B cell (primary cell): ENCODE measurements at places on chromosomes 6 and 20.

DNA sequence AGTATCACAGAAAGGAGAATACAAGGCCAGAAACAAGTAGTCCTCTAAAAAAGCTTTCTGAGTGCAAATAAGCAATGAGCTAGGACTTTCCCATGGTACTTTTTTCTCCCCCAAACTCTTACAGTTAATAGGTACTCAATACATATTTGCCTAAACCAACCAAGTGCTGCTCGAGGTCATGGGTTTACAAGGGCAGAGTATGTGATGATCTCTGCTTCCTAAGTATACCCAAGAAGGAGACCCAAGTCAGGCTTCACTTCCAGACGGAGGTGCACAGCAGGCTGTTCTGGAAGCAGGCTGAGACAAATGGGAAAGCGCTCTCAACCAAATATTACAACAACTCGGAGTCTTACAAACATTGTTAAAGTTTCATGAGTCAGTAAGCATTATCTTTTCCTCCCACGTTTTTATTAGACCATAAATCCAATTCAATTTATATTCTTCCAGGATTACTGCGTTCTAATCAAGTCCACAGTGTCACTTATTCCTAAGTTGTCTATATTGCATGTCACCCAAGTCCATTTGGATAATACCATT, 8.1 kb downstream of the FYN start:
- no peak for DNase-seq

DNA sequence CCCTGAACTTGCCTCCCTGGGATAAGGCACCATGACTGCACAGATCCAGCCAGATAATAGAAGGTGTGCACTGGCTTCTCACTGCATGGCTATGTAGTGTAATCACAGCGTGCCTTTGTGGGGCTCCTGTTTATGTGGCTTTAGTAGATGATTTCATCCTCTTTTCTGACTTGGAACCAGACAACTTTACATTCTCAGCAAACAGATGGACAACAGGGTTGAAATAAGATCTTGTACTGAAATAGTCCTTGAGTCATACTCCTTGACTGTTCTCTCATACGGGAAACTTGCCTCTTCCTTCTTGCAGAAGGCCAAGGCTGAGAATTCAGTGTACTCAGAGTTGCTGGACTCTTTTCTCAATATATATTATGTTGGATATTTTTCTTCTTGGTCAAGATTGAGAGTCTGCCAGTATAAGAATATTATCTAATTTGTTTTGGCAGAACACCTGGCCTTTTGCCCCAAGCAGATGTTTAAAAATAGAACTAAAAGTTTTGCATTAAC, 25.0 kb upstream of the RNF144B start:
- no peak for DNase-seq

DNA sequence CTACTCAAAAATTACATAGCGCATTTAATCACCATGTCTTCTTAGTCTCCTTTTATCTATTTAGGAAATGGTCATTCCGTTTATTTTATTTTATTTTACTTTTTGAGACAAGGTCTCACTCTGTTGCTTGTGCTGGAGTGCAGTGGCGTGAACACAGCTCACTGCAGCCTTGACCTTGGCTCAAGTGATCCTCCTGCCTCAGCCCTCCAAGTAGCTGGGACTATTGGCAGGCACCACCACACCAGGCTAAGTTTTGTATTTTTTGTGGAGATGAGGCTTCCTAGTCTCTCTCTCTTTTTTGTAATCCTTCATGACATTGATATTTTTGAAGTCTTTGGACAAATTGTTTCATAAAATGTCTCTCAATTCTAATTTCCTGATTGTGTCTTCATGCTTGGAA, 4.7 kb upstream of the MYLK4 start:
- no peak for DNase-seq

GRCh38 chr6:3801960-3802359, 47.2 kb upstream of the FAM50B start:
- DNase-seq = no peak

- DNase-seq = no peak
These were observed 1.3 kb downstream of the C20orf203 start for GRCh38 chr20:32672394-32672981.

GRCh38 chr6:76162811-76163210, 90.3 kb upstream of the IMPG1 start:
- DNase-seq = no peak

- no peak for DNase-seq
These were observed 9.3 kb upstream of the LAMA5 start for GRCh38 chr20:62376112-62377063.

DNA sequence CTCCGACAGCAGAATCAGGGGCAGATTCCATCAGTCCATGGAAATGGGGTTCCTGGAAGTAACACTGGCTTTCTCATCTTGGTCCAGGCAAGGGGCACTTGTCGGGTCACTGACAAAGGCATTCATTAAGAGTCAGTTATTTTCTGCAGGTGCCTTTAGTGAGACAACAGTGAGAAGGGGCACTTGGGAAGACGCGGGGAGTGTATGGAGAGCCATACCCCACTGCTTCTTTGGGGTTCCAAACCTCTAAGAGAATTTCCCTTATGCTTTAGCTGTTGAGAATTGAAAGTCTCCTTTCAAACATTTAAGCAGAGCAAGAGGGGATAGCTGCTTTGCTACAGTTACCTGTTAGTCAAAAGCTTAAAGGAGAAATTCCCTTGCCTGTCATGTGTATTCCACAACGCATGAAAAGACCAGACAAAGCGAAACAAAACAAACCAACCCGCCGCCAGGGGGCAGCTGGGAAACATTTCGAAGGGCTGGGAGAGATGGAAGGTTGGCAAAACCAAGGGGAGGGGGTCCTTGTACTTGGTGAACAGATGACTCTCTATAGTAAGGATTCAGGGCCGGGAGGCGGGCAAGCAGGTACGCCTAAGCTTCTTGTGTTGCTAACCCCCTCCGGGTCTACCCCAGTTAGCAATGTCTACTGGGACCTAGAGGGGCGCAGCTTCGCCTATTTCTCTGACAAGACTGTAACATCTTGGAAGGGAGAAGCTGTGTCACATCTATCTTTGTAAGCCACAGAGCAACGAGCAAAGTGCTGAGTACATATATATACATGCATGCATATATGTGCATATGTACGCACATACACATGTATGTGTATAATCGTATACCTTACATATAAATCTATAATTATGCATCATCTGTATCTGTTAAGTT, 474.9 kb upstream of the AGPAT4 start:
- peak; percentile 4 for DNase-seq

GRCh38 chr6:97462031-97462430, 179.0 kb upstream of the MMS22L start:
- DNase-seq = no peak

GRCh38 chr20:61157301-61157700, 94.8 kb upstream of the CDH4 start:
- DNase-seq = no peak
